Fibroblast of lung (primary cell): ENCODE measurements at places on chromosomes 4 and X.

- DNase-seq: peak; percentile 69
Observed at GRCh38 chr4:75821966-75822365, 80.3 kb downstream of the PPEF2 start.

DNA sequence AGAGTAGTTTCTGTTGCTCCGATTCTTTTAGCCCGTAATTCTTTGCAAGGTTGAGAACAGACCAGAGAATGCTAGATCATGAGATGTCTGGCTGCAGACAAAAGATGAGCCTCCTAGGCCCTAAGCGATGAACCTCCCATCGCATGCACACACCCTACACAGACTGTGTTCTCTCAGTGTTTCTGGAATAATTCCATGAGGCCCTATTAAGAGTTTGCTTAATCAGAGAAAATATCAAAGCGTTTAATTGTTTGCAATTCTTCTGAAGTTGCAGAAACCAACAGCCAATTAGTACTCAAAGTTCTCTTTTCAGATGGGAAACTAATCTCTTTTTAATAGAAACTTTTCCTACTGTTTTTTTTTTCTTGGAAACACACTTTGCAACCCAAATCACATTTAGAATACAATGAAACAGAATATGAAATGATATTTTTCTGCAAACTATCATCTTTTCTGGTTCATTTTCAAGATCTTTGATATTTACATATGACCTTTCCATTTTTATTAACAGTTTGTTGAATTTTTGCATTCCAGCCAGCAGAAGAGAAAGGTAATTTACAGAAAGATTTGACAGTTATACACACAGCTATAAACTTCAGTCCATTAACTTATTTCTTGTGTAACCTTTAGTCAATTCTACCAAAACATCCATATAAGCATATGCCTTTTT is 1525.6 kb downstream of the ARAP2 start:
- no peak for DNase-seq

GRCh38 chr4:158176108-158176507 is 3.3 kb upstream of the GASK1B start:
- DNase-seq: peak; percentile 73

DNA sequence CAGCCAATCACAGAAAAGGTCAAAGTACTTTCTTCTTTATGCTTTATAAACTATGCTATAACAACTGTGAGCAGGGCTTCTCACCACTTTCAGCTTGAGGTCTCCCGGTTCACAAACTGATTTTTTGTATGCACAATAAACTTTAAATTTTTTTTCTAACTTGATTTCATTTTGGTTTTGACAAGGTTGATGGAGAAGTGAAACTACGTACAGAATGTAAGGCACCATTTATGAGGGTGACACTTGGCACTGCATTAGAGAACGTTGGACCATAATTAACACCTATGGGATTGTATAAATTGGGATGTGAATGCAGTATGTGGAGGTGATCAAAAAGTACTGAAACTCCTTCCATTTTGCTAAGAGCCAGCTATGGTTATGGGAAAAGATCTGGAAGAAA is 857.9 kb upstream of the HTR2C start:
- DNase-seq: no peak

- no peak for DNase-seq
Observed at GRCh38 chrX:44280116-44280515, 63.4 kb downstream of the EFHC2 start.

DNA sequence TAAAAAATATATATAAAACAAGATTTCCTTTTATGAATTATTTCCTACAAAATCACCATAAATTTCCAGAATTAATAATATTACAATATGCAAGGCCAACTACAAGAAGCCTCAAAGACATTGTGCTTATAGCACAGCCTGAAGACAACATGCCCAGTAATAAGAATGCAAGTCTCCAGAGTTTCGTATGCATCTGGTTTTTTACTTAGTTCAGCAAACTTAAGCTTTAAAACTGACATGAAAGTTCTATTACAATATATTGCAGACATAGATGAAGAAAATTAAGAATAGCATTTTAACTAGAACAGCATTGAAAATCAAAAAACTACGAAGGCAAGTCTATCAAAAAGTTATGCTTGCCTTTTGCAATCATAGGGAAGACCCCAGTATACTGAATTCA is 107.6 kb downstream of the PRDM5 start:
- DNase-seq: no peak

DNA sequence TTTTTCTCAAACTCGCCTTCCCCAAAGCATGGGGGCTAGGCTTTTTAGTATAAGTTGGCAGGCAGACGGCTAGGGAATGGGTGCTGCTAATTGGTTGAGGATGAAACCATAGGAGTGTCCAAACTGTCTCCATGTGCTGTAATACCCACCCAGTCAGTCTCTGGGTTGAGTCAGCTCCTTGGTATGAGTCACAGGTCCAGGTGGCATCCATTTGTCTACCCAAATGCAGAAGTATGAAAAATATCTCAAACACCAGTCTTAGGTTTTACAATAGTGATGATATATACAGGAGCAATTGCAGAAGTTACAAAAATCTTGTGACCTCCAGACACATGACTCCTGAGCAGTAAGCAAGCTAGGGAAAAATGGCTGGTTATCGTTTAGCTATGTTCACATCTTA is 27.4 kb upstream of the CCSER1 start:
- no peak for DNase-seq

DNA sequence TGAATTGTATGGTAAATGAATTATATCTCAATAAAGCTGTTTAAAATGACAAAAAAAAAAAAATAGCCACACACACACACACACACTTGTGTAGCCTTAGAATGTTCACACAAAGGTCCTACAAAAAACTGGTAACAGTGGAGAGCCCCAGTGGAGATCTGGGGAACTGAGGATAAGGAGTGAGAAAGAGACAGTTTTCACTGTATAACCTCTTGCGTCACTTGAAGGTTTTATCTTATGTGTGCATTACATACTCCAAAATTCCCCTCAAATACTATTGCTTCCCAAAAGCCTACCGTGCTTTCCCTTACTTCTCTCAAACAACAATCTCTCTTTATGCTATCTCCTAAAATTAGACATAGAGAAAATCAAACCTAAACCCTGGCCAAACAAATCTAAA is 67.8 kb downstream of the SMC1A start:
- DNase-seq: no peak

DNA sequence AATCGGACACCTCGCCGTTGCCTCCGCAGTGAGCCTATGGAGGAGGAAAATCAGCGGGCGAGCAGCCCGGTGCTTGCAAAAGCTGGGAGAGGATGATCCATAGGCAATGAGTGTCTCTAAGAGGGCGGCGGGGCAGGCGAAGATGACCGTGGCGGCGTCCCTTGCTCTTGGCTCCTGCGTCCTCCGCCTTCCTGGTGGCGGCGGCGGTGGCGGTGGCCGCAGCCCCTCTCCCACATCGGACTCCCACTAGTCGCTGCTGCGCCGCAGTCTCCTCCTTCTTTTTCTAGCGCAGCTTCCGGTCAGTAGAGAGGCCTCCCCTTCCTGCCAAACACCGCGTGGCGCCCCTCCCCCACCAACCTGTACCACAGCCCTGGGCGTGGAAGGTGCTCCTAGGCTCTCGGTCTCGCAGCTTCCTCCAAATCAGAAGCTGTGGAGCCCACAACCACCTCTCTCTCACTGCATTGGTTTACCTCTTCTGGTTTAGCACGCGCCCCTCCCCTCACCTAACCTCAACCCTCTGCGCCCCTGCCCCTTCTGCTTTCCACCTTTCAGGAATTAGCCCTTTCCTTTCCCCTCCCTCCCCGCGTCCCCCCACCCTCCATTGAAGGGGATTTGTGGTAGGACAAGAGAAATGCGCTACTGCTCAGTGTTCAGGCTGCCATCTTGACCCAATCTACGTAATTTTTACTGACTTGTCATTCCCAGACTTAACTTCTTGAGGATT is at the start of gene SPIN3:
TSS of gene SPIN3 (minus strand) at position 271 of the 724 bp plus-strand sequence. CDS start 594 bp downstream, outside the sequence.
- DNase-seq: peak; percentile 69

GRCh38 chr4:55345054-55345453 is 988 bp upstream of the SRD5A3 start:
- DNase-seq: no peak

GRCh38 chr4:185019456-185020292 is 1.4 kb downstream of the HELT start:
- no peak for DNase-seq

DNA sequence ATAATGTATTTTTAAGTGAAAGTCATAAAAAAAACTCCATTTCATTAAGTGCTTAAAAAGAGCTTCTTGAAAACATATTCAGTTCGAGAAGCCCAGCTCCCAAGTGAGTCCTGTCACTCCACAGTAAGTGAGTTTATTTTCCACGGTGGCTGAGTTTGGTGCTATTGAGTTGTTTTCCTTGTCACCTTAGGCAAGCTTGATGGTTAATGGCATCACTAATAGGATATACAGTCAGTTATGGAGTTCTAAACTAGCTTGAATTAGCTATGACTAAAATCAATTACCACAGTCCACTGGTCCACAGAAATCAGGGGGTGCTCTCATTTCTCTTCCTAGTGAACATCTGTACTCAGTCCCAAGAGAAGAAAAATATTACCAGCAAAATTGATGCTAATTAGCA is 1526.2 kb upstream of the IGFBP7 start:
- DNase-seq: no peak

DNA sequence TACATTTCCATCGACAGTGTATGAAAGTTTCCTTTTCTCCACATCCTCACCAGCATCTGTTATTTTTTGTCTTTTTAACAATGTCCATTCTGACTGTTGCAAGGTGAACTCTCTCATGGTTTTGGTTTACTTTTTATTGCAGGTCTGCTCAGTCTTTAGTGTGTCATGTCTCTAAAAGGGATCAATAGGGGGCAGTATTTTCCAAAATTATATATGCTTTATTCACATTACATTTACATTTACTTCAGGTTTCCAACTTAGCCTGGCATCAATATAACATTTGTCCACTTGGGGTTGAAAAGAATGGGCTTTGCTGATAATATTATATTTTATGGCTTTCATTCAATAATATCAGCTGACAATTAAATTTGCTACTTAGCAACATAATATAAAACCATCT is 265.0 kb upstream of the SLITRK2 start:
- DNase-seq: no peak

DNA sequence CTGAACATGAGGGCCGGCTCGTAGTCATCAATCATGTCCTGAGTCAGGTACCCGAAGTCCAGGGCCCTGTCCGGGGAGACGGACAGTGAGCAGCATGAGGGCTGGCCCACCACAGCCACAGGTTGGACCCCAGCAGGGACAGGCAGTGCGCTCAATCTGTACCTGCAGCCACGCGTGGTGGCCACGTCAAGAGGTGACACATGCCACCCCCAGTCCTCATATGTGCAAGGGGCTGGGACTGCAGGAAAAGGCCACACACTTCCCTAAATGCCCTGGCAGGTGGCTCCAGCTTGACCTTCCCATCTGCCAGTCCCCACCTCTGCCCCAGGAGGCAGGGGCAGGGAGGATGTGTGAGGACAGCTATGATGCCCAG is 73.8 kb upstream of the MXD4 start:
- DNase-seq: no peak

DNA sequence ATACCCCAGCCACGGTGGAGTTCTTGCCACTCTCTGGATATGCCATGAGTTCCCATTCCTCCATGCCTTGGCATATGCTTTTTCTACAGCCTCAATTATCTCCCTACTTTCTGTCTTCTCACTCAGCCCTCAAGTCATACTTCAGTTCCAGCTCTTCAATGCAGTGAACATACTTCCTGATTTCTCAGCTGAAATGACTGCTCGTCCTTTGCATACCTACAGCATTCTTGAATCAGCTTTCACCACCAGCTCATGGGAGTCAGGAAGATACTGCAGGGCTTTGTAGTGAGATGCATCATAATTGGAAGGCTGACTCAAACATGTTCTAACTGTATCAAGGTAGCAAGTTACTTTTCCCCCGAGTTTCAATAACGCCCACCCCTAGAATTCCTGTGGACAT is 118.4 kb downstream of the APBB2 start:
- DNase-seq: no peak

DNA sequence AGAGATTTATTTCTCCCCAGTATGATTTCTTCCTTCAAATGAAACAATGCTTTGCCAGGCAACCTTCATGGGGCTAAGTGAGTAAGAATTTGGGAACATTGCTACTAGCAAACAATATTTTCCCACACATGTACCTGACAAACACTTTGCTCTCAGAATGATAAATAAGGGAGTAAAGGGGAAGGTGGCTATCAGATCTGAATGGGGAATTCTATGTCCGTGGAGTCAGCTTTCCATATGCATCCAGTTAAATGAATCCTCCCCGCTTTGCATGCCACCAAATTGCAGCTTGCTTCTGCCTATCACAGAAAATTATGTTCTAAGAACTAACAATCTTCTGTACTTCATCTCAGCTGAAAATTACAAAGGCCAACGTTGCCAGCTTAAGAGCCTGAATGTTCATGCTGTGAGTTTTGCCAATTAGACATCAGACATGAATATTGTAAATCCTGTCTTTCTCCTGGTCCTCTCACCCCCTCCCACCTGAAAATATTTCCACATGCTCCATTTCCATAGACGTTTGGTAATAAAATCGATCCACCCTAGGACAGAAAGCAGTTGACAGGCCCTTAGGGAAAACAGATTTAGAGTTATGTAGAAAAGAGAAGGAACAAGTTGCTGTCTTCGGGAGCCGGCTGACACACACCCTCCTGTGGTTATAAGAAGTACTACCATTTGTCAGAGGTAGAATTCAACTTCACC is 6.3 kb downstream of the MEPE start:
- peak; percentile 65 for DNase-seq

- peak; percentile 50 for DNase-seq
Observed at GRCh38 chr4:98516441-98517217, 141.8 kb downstream of the TSPAN5 start.
